ENCODE measurements at places on chromosomes 2 and 18.

DNA sequence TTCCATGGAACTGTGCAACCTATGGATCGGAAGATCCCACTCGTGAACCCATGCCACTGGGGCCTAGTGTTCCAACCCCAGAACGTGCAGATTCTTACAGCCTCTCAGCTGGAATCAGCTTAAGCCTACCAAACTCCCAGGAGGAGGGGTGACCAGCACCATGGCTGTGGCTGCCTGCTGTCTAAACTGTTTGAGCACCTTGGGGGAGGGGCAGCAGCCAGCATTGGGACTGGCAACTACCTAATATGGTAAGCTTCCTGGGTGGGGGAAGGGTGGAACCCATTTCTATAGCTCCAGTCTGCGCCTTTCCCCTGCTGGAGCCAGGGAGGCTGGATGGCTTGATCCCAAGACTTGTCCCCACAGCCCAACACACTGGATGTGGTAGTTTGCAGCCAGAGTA lies 10.7 kb upstream of the POLE4 start:
- no peak for DNase-seq

DNA sequence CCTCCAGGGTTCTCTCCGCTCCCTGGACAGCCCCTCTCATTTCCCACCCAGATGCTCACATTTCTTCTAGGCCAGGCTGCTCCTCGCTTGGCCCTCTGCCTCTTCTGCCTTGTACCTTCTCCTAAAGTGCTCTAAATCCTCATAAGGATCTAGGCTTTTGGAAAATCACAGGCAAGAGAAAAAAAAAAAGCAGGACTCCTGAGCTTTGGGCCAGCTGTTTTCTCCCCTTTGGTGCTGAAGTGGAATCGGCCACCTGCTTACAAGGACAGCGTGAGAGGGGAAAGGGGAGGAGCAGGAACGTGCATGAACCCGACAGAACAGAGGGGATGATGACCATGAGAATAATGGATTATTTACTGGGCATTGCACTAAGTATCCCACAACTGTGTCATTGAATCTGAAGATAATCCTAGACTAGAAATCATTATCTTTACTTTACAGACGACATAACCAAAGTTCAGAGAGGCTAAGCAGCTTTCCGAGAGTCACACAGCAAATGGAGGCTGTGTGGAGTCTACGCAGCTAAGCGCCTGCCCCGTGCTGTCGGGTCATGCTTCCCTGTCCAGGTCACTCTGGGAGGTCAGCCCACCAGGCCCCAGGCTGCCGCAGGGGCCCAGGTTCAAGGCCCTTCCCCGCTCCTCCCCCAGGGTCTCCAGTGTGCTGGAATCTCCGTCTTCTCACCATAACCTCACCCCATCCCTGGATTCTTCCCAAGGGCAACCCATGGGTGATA lies 141.9 kb downstream of the PXDN start:
- DNase-seq = no peak

GRCh38 chr18:57833441-57834101 lies 30.5 kb upstream of the ATP8B1 start:
- peak; percentile 60 for DNase-seq

DNA sequence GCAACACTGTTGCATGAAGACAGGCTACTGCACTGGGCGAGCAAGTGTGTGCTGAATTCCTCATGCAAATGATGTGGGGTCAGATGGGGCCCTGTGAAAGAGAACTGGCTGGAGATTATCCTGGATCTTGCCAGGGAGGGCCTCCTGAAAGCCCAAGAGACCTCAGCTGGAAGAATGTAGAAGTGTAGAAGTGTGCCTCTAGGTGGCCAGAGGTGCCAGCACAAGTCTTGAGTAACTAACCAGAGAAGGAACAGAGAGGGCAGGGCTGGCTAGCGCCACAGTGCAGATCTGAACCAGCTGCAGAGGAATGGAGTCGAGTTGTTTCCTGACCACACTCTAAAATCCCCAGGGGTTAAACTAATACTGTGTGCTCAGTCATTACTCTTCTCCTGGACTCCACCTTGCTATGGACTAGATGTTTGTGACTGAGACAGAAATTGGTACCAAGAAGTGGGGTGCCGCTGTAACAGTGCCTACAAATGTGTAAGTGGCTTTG lies 399.3 kb downstream of the LRATD1 start:
- no peak for DNase-seq

DNA sequence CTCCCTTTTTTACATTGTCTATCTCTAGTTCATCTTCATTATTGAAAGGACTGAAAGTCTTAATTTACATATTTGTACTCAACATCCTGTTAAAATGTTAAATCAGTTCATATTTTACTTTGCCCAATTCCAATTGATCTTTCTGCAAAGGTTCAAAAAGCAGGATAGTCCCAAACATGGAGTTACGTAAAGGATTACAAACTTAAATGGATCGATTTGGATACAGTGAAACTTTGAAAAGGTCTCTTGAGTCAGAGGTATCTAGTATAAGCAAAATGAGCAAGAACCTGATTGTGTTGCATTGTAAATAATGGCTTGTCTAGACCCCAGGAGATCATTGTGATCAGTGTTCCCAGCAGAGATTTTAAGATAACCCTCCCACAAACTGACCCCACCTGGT lies 4.1 kb downstream of the DAPL1 start:
- no peak for DNase-seq

DNA sequence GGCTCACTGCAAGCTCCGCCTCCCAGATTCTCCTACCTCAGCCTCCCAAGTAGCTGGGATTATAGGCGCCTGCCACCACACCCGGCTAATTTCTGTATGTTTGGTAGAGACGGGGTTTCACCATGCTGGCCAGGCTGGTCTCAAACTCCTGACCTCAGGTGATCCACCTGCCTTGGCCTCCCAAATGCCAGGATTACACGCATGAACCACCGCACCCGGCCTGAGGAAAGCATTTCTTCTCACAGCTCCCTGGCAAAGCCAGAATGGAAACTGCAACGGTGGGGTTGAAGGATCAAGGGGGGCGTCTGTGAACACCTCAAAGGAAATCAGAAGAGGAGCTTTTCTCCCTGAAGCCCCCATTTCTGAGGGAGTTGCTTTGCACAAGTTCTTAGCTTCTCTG lies 11.2 kb upstream of the TEX51 start:
- no peak for DNase-seq

DNA sequence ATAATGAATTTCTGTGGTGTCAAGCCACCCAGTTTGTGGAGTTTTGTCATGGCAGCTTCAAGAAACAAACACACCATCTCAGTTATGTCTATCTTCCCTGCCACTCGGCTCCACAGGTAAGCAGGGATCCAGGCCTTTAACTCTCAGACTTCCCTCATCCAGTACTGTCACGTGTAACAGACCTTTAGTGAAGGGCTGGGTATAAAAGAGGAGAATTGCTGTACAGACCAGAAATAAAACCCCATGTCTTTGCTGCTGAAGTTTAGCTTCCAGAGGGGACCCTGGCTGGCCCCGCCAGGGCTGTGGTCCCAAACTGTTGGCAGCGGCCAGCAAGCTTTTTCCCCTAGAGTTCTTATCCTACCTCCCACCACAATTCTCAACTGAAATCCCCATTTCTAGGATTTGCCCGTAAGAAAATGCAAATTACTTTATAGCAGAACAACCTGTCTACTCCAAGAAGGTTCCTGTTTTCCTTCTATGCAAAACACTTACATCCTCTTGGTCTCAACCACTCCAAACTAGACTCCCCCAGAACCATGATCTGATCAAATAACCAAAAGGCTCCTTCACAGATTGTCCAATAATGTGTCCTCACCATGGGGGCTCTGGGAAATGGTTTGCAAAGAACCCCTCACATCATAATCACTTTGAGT lies 438.0 kb upstream of the ID2 start:
- no peak for DNase-seq

DNA sequence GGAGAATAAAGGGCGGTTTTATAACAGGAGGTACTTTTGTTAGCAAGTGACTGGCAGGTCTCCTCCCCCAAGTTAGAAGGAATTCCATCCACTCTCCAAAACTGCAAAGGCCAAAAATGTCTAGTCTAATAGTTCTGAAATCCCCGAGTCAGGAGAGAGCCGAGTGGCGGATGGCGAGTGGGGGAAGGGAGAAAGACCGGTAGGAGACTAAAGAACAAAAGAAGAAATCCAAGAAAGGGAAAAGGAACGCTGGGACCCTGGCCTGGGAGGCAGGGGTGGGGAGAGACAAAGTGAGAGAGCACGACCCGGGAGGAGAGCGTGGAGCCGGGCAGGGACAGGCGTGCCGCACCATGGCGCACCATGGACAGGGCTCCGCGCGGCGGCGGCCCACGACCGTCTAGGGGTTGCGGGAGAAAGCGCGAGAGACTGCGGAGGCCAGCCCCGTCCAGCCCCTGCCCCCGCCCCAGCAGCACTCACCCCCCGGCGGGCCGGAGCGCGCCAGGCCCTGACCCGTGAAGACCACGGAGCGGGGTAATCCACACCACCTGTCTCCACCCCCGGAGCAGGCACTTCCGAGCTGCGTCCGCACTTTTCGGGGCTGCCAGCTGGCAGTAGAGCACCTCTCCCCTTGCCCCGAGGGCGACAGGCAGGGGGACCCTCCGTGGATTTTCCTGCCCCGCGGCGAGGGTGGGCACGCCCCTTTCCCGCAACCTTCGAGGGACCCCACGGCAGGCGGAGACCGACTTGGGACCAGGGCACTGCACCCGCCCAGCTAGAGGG lies 1.6 kb downstream of the CDH2 start:
- peak; percentile 64 for DNase-seq

- no peak for DNase-seq
These were observed 666.0 kb downstream of the DSC3 start for GRCh38 chr18:30376515-30376914.

GRCh38 chr2:138403431-138403927 lies 98.1 kb upstream of the SPOPL start:
- no peak for DNase-seq

Measured in A172 (cell line).